GM04504 (cell line): ENCODE measurements at places on chromosomes 7 and 10.

GRCh38 chr10:89478739-89479654, 56.4 kb downstream of the SLC16A12 start:
- DNase-seq: no peak

GRCh38 chr7:71155236-71155635, 23.3 kb downstream of the GALNT17 start:
- DNase-seq: no peak

DNA sequence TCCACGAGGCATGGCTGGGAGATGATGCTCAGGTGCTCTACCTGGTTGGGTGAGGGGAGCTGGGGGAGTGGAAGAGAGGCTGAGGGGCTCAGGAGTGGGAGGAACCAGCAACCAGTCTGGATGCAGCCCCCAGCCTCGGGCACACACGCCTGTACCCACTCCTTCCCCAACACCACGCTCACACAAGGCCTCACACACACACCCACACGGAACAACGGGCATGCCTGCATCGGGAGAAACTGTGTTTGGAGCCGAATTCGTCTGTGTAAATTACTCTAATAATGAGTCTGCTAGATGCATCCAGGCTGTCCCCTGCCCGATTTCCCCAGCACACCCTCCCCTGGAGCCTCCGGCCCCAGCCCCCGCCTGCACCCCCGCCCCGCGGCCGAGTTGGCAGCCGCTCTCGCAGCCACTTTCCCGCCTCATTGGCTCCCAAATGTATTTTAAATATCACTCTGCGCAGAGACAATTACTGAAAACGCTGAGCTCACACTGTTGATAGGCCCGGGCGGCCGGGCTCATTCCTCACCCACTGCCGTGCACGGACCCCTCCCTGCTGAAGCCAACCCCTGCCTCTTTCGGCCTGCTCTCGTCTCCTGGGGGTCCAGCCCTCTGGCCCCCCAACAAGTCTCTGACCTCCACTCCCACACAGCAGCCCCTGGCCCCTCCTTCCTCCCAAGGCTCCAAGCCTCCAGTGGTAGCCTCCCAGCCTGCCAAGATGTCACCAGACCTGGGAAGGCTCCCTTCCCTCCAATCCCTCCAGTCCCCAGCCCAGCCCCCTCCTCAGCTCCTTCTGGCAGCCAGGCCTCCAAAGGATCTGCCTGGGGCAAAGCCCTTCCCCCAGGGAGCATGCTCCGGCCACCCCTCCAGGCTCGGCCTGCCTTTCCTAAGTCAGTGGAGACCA, 11.1 kb downstream of the H2BK1 start:
- no peak for DNase-seq

GRCh38 chr7:32774541-32774951, 117.0 kb downstream of the KBTBD2 start:
- DNase-seq: no peak

DNA sequence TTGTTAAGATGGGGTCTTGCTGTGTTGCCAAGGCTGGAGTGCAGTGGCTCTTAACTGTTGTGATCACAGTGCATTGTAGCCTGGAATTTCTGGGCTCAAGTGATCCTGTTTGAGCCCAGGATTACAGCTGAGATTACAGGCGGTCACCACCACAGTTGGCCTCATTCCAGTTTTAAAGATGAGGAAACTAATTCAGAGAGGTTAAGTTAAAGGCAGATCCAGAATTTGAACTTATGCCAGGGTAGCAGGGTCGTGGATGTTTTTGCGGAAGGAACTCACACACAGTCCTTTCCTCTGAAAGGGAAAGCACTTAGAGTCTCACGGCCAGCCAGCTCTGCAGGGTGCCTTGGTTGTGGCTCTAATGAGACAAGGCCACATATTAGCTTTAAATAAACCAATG, 84.7 kb downstream of the MMRN2 start:
- no peak for DNase-seq

DNA sequence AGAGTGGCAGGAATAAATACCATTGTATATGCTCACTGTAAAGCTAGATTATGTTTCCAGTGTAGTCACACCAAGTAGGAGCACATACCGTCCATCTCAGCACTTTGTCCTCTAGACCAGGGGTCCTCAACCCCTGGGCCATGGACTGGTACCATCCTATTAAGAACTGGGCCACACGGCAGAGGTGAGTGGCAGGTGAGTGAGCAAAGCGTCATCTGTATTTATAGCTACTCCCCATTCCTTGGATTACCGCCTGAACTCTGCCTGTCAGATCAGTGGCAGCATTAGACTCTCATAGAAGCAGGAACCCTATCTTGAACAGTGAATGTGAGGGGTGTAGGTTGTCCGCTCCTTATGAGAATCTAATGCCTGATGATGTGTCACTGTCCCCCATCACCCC, 735.3 kb downstream of the MAGI2 start:
- no peak for DNase-seq

DNA sequence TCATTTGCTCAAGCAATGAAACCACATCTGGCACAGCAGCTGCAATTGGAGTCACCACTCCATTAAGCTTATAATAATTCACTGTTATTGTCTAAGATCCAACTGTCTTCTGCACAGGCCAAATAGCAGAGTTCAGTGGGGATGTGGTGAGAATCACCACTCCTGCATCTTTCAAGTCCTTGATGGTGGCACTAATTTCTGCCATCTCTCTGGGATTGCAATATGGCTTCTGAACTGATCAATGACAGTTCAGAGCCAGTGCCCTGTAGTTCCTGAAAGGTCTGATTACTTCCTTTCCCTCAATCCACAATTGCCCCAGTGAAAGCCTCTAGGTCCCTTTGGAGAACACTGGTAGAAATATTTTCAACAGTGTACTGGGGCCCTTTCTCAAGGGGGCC, 6.4 kb downstream of the IGFBP1 start:
- DNase-seq: no peak

- no peak for DNase-seq
Observed at GRCh38 chr7:136128050-136128449, 150.9 kb upstream of the MTPN start.
